SK-MEL-5 (cell line): ENCODE measurements at places on chromosomes 2 and 18.

- no peak for DNase-seq
Observed at GRCh38 chr2:28399289-28399688, 6.6 kb downstream of the FOSL2 start.

- DNase-seq, result peak; percentile 41
Observed at GRCh38 chr2:43592443-43592842, 3.4 kb downstream of the THADA start.

DNA sequence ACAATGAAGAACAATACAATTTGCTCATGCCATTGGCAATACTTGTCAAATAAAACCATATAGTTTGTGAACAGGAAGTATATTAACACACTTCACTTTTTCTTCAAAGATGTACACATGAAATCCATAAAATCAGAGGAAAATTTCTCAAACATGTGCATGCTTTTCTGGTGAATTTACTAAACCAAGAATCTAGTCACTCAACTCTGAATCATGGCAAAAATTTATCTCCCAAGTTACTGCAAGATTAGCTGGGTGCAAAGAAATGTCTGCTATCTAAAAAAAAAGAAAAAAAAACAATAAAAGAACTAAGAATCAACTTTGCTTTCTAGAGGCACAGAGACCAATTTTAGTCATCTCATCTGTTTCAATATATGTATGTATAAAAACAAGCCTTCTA lies 419.2 kb downstream of the NR4A2 start:
- DNase-seq, result no peak

- DNase-seq, result peak; percentile 79
Observed at GRCh38 chr2:83587309-83587708, 871.8 kb downstream of the SUCLG1 start.

DNA sequence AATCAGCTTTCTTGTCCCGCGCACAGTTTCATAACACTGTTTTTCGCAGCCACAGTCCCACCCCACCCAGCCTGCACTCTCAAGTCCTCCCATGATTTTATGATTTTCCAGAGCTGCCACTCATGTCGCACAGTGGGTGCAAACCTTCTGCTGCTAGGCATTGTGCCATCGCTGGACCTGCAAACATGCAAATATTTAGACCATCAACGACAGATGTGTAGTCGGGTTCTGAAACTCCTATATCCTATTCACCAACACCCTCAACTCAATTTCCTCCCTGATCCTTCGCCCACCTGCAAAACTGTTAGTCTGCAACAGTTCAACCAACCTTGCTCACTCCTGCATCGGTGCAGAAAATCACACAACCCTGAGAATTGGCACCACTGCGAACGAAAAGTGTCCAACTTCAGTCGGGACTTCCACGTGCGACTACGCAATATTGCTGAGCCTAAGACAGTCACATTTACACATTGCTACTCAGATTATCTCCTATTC lies 871 bp upstream of the ALS2 start:
- DNase-seq, result peak; percentile 16

DNA sequence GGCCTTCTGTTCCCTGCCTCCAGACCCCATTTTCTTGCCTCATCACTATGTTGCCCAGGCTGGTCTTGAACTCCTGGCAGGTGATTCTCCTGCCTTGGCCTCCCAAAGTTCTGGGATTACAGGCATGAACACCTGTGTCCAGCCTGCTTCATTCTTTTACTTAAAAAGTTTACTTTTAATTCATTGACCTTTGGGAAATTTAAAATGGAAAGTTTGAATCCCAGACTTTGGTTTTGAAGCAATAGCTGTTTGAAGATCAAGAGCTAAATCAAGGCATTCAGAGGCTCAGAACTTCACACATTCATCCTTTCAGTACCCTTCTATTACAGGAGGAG lies 79.3 kb upstream of the SESTD1 start:
- no peak for DNase-seq

- no peak for DNase-seq
Observed at GRCh38 chr2:149152469-149152953, 114.0 kb downstream of the LYPD6B start.

DNA sequence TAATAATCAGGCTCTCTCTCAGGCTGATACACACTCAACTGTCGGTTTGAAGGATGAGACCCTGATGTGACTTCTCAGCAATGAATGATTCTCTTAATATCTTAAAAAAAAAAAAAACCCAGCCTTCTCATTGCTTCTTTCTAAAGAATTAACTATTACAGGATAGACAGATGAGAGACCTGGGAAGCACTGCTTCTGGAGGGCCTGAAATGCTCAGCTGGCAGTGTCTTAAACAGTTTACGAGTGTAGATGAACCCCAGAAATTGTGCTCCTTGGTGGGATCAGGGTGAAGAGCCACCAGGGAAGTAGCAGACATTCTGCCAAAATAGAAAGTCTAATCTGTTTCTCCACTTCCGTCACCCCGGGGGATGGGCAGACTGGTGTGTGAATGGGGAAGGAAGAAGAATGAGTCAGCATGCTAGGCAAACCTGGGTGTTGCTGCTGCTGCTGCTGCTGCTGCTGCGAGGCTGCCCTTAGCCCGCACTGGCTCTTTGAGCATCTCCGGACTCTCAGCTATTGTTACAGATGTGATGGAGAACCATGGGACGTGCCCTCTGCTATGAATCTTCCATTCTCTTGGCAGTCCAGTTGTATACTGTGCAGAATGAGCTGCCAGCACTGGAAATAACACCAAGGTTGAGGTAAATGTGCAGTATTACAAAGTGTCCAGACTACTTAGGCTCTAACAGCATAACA lies 158.4 kb downstream of the SETBP1 start:
- no peak for DNase-seq

DNA sequence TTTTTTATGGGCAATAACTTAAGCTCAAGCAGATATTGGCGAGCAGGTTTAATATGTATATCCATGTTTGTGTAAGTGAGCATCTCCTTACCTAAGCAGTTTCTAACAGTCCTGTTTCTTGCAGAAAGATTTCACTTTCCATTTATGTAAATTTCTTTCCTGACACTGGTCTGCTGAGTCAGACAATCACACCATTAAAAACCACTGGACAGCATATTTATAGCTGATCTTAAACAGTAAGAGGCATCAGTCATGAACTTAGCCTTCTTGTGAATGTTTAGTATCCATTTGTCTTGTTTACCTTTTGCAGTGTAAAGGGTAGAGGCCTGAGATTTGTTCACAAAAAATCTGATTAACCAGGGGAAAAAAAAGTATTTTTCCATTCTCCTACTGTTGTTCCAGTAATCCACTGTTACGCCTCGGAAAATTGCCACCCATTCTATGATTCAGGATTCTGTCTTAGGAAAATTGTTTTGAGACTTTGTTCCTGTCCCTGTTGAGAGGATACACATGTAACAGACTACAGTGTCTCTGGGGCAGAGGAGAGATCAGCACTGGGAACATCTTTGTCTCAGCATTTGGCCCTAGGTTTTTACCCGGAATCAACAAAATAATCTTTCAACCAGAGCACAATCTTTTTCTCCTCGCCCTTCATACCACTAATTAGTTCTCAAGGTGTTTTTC lies 521.0 kb upstream of the NRP2 start:
- no peak for DNase-seq

GRCh38 chr2:25438793-25439192 lies 97.1 kb upstream of the DNMT3A start:
- DNase-seq, result no peak

DNA sequence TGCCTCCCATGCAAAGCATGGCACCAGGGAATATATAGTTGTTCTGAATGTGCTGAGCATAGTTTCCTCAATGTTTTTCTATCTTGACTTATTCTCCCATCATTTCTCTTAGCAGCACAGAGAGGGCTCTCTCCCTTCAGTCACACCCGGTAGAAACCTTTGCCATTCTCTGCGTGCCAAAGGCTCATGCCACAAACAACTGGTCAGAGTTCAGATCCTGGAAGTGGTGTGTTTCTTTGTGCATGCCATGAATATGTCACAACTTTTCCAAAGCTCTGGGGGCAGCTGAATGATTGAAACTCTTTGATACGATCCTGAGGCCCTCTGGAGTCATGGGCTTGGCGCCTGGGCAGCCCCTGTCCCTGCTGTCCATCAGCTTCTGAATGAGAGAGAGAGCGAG lies 28.0 kb upstream of the EDAR start:
- DNase-seq, result no peak

DNA sequence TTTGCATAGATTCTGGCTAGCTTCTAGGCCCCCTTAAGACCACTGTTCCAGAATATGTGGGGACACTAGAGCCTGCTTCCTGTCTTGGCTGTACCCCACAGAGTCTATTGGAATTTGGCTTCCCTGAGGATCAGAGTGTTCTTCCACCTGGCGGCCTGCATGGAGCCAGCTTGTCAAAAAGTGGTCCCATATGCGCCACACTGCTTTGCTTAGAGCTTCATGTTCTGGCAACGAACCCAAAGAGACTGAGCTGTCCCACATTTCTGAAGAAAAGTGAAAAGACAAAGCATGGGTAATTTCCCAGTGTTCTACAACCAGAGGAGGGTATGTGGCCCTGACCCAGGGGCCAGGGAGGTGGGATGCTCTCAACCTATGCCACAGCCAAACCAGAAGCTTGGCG lies 52.7 kb upstream of the FZD7 start:
- DNase-seq, result no peak

DNA sequence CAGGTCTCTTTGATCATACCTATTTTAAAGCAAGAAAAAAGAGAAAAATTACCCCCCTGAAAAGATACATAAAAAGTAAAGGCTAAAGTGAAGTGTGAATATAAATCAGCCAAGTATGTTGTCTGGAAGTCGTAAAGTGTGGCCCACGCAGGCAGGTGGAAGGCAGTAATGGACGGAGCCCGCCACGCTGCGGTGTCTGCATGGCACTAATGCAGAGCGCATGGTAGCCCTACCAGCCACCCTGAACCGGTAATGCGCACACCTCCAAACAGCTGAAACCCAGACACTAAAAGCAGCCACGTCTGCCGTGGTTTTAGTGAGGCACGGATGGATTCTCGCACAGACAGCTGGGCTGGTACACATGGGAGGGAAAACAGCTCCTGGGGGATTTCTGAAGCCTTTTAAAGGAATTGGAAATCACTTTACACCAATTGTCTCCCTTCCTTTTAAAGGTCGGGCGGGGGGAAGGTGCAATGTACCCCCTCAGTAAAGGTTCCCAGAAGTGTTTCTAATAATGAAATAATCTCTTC lies 615.2 kb downstream of the CNTNAP5 start:
- DNase-seq, result no peak

DNA sequence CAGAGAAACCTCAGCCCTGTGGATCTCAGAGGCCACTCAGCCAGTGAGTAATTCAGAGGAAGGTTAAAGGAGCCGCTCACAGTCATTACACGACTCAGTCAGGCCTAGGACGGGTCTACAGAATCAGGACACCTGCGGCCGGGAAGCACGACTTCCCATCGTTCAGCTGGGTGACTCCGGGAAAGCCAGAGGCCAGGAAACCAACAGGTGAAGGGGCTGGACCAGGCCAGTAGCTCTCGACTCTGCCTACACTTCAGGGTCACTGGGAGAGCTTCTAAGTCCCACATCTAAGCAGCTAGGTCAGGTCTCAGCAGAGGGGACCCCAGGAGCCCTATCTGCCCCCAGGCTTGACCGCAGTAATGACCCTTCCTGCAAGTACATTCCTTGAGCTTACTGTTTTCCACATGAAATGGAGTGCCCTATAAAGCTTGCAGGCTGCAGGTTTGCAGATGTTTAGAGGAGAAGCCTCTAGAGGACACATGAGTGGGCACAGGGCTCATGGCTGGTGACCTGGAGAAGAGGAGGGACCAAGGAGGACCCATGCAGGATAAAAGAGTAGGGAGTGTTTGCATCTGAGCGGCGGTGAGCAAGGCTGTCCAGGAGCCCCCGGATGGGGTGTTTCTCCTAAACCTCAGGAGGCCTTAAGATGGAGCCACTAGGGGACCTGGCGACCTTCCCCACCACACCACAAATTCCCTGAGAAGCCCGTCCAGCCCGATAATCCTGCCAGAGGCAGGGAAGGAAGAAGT lies 9.5 kb downstream of the DIPK1C start:
- no peak for DNase-seq

DNA sequence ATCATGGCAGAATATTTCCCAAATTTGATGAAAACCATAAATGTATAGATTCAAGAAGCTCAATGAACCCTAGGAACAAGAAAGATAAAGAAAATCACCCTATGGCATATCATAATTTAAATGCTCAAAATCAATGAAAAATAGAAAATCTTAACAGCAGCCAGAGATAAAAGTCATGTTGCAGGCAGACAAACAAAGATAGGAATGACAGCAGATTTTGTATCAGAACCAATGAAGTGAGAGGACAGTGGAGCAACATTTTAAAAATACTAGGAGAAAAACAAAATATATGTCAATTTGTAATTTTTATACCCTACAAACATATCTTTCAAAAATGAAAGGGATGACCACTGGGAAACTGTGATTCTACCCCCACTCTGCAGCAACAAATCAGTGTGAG lies 203.3 kb downstream of the PIEZO2 start:
- DNase-seq, result no peak

- no peak for DNase-seq
Observed at GRCh38 chr2:70098032-70098431, 10.8 kb downstream of the PCBP1 start.

GRCh38 chr2:99888617-99889016 lies 253.8 kb downstream of the AFF3 start:
- no peak for DNase-seq

GRCh38 chr2:27963472-27963871 lies 72.9 kb downstream of the BABAM2 start:
- DNase-seq, result no peak

- DNase-seq, result no peak
Observed at GRCh38 chr18:30149585-30149984, 893.0 kb downstream of the DSC3 start.

DNA sequence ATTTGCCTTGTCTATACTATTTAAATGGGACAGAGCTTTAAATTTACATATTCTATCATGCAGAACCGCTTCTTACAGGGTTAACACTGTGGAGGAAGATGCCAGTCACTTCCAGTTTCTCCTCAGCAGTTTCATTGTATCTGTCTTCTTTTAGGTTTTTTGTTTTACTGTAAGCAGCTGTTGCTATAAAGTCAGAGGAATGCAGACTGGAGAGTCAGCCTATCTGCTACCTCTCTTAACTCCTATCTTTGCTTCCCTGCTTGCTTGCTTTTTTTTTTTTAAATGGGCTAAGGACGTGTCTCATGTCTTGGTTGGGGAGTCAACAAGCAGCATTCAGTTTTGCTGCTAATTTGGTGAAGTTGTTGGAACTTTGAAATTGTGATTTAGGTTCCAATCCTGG lies 8.9 kb downstream of the EPC2 start:
- DNase-seq, result no peak

DNA sequence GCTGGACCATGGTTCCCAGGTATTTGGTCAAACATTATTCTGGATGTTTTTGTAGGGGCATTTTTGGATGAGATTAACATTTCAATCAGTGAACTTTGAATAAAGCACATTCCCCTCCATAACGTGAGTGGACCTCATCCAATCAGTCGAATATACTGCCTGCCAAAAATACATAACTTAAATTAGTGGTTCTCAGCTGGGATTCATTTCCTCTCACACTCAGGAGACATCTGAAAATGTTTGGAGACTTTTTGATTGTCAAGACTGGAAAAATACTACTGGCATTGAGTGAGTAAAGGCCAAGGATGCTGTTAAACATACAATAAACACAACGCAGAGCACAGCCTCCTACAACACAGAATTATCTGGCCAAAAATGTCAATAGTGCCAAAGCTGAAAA lies 198.2 kb downstream of the MYO1B start:
- no peak for DNase-seq

- no peak for DNase-seq
Observed at GRCh38 chr18:22311301-22311700, 106.4 kb downstream of the CTAGE1 start.
